ENCODE measurements at places on chromosomes 13 and 19.

DNA sequence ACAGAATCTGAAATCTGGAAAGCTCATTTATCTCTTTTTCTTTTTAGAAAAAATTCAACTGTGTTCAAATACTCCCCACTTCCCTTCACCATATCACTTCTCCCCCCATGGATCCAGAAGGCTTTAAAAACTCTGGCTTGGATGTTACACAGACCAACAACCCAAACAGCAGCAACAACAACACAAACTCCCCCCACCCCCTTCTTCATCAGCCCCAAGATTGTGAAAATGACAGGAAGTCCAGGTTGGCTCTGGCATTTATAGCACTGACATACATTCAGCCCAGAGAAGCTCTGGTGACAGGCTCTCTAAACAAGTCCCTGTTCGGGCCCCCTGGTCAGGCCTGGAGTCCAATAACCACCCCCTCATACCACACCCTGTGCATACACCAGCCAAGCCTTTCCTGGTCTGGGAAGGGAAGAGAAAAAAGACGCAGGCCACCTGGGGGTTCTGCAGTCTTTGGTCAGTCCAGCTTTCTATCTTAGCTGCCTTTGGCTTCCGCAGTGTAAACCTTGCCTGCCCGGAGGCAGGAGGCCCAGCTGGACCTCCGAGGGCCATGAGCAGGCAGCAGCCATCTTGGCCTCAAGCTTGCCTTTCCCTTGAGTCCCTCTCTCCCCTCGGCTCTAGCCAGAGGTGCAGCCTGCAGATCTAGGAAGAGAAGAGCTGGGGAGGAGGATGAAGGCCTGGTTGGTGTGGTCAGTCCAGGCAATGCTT lies 6.8 kb downstream of the CDX2 start:
- no peak for DNase-seq

DNA sequence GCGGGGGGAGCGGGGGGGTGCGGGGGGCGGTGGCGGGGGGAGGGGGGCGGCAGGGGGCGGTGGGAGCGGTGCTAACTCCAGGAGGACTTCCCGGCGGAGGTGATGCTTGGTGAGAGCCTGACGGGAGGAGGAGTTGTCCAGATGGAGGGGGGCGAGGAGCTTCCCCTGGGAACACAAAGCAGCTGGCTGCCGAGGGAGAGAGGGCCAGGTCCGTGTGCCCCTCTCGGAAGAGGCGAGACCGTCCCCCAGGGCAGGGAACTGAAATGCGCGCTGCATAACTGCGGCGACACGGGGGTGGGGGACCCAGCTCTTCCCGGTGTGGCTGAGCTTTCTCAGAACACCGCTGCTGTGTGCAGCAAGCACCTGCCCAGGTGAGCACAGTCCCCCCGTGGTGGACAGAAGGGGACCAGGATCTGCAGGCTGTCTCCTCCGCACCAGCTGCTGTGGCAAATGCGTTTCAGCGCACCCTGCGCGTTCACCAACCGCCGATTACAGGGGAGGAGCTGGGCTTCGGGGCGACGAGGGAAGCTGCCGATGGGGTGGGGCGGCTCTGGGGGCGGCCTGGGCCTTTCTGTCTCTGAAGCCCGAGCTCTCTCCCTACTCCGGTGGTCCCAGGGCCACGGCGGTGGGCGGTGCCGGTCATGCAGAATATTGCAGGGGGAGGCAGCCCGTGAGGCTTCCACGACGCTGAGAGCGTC lies 54.7 kb upstream of the F7 start:
- no peak for DNase-seq

GRCh38 chr19:7182489-7182888 lies 111.7 kb downstream of the INSR start:
- no peak for DNase-seq

DNA sequence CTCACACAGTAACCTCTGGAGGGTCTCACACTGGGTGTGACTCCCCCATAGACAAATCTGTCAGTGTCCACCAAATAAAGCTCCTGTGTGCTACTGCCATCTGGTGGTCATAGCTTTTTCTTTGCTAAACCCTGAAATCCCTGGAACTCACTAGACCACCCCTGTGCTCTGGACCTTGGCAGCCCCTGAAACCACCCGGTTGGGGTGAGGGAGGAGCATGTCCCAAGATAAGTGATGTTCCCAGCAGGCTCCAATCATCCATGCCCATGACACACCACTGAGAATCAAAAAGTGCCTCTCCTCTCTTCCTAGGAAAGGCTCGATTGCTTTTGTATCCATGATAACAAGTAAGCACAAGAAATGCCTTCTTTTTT lies 6.5 kb upstream of the HSD17B14 start:
- DNase-seq: peak; percentile 71

DNA sequence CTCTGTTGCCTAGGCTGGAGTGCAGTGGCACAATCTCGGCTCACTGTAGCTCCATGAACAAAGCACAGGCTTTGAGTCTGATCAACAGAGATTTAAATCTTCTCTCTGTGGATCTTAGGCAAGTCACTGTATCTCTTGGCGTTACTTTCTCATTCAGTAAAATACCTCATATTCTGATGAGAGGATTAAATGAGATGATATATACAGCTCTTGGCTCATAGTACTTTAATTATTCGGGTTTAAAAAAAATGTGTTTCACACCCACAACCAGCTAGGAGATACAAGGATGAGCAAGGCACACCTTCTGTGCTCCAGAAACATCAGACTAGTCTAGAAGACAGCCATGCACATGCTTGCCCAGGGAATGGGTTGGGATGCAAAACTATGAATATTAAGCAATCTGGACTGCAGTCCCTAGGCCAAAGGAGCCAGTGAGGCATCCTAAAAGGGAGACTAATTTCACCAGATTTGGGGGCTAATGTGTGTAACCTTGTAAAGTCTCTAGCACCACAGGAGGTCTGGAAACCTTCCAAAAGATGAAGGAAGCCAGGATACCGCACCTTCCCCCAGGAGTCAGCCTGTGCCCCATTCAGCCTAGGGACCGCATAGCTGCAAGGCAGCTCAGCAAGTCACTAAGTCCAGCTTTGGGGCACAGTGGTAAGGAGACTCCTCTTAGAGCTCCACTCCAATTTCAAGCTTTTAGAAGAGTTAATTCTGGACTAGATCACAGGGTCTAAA lies 2.5 kb downstream of the VPS36 start:
- no peak for DNase-seq

DNA sequence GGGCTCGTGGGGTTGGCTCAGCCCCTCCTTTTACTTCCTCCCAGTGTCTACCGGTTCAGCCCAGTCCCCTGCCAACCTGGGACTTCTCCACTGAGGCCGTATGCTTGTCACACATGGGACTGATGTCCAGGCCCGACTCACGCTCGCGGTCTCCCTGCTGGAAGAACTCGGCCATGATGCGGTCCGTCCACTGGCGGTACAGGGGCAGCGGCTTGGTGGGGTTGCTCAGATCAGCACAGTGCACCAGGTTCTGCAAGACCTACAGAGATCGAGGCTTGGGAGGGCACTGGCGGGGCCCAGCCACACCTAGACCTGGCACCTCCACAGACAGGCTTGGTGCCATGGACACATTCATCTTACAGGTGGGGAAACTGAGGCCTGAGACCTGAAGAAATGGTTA lies 7.8 kb upstream of the RAB3A start:
- DNase-seq: no peak

DNA sequence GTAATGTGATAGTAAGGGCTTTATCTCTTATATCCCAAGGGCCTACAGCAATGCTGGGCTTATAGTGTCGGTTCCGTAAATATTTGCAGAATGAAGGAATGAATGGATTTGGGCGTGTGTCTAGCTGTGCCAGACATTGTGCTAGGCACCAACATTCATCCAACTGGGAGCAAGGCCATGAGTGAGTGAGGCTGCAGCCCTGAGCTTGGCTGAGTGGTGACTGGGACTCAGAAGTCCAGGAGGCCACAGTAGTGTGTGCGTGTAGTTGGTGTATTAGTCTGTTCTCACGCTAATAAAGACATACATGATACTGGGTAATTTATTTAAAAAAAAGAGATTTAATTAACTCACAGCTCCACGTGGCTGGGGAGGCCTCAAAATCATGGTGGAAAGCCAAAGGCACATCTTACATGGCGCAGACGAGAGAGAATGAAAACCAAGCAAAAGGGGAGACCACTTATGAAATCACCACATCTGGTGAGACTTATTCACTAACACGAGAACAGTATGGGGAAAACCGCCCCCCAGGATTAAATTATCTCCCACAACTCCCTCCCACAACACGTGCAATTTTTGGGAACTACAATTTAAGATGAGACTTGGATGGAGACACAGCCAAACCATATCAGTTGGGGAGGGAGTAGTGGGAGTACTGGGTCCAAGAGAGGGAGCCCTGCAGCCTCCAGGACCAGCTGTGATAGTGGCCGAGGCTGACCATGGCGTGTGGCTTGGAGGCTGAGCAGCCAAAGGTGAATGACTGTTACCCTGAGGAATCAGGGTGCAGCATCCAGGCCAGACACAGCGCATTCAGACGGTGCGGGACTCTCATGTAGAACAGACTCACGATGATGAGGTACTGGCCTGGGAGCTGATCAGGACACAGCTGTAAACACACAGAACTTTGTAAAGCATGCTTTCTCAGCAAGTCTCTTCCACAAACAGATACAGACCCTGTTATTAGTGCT lies 104.6 kb downstream of the TEX26 start:
- no peak for DNase-seq

DNA sequence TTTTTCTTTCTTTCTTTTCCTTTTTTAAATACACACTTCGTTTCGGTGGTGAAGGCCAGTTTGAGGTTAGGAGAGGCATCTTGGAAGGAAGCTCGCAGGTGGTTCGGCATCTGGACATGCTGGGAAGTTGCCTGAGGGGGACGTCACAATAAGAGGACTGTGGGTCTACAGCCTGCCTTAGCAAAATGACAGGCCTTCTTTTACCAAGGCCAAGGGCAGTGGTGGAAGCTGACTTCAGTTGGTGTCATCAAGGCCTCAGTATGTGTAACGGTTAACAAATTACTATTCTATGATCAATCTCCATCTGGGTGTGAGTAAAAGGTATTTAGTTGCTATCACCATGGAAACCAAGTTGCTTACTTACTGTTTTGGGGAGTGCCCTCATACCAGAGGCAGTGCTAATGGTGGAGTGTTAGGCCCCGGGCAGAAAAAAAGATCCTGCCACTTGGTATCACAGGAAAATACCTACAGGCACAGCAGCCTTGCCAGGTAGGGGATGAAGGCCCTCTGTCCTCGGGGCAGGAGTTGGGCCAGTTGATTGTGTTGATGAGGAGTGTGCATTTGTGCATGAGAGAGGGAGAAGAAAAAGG lies 10.3 kb downstream of the ACTN4 start:
- DNase-seq: no peak

DNA sequence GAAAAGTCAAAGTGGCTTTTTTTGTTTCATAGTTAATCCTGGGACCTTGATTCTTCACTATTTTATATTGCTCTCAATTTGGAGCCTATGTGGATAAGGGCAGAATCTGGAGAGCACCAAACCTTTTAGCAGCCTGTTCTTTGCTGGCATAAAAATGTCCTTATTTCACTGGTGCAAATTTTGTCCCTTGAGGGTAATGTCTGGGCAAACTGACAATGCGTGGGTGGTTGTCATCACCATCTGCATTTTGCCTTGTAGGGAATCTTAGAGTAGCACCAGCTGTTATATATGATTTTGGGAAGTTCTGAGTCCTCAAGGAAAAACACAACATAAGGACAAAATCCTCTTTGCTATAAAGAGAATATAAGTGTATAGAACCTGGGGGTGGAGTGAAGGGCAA lies 336.9 kb upstream of the HTR2A start:
- DNase-seq: no peak

GRCh38 chr19:14073261-14073924 lies 807 bp downstream of the MISP3 start:
- peak; percentile 71 for DNase-seq

- DNase-seq: no peak
These were observed 10.7 kb upstream of the CRTC1 start for GRCh38 chr19:18672606-18673337.

DNA sequence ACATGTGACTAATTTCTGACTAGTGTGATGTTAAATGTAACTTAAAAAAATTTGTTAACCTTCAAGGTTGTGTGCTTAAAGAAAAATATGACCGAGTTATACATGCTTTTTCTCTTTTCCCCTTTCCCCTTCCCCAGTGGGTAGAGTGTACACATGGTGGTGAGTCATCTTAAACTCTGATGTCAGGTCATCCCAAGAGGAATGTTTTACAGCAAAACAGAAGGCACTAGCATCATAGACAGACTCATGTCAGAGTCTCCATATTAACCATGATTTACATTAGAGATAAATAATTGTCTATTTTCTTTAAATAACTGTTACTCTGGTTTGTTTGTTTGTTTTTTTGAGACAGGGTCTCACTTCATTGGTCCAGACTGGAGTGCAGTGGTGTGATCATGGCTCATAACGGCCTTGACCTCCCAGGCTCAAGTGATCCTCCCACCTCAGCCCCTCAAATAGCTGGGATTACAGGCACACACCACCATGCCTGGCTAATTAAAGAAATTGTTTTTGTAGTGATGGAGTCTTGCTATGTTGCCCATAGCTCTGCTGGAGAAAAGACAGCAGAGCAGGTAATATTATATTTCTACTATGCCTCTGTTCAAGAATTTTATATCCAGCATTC lies 160.4 kb upstream of the PCDH9 start:
- DNase-seq: no peak

- DNase-seq: no peak
These were observed 107.0 kb downstream of the PCDH9 start for GRCh38 chr13:67123165-67123564.

DNA sequence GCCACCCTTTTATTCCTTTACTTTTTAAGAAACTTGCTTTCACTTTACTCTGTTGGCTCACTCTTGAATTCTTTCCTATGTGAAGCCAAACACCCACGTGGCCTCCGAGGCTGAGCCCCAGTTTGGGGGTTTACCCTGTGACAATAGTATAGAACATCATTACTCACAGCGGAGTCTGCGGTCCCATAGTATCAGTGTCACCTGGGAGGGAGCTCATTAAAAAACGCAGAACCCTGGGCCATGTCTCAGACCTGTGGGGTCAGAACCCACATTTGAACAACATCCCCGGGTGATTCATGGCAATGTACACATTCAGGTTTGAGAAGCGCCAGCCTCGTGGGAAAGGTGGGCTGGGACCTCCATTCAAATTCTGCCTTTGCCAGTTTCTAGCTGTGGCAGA lies 36.0 kb upstream of the UBL3 start:
- DNase-seq: no peak

GRCh38 chr19:43784241-43784980 lies 3.6 kb upstream of the KCNN4 start:
- DNase-seq: no peak

DNA sequence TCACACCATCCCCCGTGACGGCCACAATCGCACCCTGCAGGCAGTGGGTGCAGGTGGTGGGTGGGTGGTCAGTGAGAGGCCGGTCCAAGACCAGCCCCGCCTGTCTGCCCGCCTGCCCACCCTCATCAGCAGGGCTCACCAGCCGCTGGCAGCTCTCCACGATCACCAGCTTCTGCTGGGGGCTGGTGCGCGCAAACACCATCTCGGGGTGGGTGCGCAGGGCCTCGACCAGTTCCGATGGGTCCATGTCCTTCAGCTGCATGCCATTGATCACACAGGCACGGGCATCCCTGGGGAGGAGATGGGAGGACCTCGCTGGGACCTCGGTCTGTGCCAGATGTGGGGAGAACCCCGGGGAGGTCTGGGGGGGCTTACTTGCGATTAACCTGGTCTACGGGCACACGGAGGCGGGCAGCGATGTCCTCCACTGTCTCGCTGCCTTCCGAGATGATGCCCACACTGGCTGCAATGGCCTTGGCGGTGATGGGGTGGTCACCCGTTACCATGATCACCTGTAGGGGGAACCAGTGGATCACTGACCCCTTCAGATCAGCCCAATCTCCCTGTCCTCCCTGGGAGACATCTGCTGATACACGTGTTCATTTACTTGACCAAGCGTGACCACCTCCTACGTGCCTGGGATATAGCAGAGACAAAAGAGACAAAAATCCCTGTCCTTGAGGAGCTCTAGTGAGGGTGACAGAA lies 8.0 kb downstream of the ATP4A start:
- DNase-seq: peak; percentile 76
